ENCODE measurements at places on chromosomes 11 and 22.

DNA sequence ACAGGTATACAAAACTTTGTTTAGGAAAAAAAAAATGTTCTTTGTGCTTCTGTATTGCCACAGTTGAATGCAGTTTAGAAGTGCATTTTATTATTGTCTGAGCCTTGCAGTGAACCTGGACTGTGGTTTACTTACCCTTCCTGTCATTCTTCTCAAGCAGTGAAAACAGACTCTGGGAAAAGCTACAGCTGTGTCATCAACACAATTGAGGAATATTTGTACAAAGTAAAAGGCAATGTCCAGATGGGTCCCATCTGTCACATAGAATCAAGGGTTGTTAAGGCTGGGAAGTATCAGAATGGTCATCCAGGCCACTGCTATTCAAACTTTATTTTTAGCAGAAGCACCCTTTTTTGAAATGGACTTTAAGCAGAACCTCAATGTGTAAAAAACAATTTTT lies 73.3 kb downstream of the TRIM44 start:
- no peak for DNase-seq

DNA sequence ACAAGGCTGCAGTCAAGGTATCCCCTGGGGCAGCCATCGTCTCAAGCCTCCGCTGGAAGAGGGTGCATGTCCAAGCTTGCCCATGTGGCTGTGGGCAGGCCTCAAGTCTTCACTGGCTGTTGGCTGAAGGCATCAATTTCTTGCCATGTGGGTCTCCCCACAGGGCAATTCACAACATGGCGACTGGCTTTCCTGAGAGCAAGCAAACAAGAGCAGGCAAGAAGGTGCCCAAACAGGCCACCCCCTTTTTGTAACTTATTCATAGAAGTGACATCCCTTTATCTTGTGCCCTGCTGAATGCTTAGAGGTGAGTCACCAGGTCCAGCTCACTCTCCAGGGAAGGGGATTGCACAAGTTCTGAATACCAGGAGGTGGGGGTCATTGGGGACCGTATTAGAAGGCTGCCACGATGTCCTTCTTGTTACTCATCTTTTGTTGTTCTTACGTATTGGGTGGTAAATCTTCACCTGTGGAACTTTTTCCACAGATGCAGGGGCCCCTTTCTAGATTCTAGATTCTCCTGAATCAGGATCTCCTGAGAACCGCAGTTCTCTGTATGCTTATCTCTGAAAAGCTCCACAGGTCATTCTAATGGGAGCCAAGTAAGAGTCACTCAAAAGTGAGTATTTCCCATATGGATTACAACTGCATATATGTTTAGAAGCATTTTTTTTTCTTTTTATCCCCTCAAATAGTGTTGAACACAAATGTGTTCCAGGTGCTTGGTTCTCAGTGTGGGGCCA lies 44.2 kb upstream of the MICAL2 start:
- DNase-seq, result no peak

- DNase-seq, result no peak
These were observed 392.5 kb downstream of the CTTN start for GRCh38 chr11:70790671-70791300.

DNA sequence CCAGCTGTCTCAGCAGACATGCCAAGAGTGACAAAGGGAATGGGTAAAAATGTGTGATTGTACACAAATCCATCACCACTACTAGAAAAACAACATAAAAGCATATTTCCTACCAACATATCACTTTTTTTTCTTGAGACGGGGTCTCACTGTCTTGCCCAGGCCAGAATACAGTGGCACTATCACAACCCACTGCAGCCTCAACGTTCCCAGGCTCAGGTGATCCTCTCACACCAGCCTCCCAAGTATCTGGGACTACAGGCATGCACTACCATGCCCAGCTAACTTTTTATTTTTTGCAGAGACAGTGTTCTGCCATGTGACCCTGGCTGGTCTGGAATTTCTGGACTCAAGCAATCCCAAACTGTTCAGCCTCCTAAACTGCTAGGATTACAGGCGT lies 5.2 kb downstream of the MTMR2 start:
- DNase-seq, result no peak

DNA sequence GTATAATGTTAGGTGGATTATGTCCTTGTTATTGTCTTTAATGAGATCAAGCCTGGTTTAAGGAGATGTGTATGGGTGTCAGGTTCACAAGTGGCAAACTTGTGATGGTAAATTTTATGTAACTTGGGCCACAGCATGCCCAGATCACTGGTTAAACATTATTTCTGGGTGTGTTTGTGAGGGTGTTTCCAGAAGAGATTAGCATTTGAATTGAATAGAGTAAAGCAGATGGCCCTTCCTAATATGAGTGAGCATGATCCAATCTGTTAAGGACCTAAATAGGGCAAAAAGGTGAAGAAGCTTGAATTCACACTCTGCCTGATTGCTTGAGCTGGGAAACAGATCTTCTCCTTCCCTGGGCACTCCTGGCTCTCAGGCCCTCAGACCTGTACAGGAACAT lies 20.7 kb downstream of the OR5B21 start:
- DNase-seq, result no peak

DNA sequence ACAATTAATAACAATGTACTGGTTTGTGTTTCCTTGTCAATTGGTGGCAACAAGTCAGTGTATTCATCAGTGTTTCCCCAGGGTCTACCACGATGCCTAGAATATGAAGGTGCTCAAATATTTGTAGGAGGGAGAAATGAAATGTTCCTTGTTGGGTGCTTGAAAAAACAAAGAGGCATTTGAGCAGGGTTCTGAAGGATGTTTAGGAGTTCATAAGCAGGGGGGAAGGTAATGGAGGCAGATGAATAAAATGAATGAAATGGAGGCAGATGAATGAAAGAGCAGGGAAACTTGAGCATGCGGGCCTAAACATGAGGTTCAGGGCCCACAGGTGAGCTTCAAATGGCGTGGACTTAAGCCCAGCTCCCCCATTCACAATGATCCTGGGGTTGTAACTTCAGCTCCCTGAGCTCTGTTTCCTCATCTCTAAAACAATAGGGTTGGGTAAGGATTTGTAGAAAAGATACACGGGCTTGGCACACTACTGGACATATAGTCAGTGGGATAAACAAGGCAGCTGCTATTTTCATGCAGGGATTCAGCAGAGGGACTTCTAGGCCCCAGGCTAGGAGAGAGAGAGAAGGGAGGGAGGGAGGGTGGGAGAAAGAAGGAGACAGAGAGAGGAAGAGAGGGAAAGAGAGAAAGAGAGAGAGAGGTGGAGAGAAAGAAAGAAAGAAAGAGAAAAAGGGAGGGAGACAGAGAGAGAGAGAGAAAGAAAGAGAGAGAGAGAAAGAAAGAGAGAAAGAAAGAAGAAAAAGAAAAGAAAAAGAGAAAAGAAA lies 73.7 kb downstream of the MN1 start:
- DNase-seq, result no peak

DNA sequence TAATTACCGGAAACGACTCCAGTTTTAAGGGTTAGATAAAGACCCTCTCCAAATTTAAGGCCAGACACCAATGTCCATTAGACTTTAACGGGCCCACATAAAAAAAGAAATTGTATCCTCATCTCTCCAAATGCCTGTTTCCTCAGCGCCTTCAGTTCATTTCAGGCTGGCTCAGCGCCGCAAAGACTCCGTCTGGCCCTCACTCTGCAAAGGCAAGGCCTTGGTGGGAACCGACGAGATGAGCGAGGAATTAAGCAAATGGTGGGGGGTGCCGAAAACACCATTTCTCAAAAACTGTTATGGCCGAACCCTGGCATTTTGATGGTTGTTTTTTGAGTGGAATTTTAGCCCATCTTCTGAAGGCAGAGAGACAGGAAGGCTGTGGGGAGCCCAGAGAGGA lies 15.7 kb downstream of the MN1 start:
- DNase-seq, result no peak

GRCh38 chr22:28910569-28911303 lies 27.4 kb downstream of the ZNRF3 start:
- DNase-seq, result no peak

DNA sequence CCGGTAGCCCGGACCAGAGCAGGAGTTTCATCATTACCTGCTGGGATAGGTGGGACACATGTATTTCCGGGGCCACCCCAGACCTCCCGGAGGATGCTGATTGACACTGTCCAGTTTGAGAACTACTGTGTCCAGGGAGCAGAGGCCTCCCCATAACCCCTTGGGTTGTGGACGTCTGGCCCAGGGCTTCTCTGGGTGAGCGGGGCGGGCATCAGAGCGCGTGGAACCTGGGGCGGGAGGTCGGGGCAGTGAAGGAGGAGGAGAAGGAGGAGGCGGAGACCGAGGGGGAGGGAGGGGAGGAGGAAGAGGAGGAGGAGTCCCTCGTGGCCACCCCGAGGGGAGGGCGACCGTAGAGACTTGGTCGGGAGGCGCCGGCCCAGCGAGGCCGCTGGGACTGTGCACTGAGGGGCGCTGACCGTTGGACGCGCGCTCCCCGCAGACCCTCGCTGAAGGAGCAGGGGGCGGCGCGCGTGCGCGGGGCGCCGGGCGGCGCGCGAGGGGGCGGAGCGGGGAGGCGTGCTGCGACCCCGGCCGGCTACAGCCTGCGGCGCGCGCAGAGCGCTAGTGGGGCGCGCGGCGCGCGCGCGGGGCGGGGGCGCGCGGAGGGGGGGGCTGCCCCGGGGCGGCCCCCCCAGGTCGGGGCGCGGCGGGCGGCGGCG lies at the start of gene GRK3:
Gene GRK3, plus strand, starts transcription at position 356 of the 659 bp plus-strand sequence. CDS start 366 bp downstream, outside the sequence.
- DNase-seq, result peak; percentile 62

GRCh38 chr11:107898270-107898669 lies 30.0 kb upstream of the RAB39A start:
- no peak for DNase-seq

- DNase-seq, result no peak
These were observed 11.4 kb downstream of the CTSC start for GRCh38 chr11:88326099-88326498.

GRCh38 chr22:37051391-37052385 lies at the start of gene KCTD17:
KCTD17 (plus strand) TSS chr22:37051742; CDS start chr22:37051761, 19 bp downstream.
- peak; percentile 77 for DNase-seq

DNA sequence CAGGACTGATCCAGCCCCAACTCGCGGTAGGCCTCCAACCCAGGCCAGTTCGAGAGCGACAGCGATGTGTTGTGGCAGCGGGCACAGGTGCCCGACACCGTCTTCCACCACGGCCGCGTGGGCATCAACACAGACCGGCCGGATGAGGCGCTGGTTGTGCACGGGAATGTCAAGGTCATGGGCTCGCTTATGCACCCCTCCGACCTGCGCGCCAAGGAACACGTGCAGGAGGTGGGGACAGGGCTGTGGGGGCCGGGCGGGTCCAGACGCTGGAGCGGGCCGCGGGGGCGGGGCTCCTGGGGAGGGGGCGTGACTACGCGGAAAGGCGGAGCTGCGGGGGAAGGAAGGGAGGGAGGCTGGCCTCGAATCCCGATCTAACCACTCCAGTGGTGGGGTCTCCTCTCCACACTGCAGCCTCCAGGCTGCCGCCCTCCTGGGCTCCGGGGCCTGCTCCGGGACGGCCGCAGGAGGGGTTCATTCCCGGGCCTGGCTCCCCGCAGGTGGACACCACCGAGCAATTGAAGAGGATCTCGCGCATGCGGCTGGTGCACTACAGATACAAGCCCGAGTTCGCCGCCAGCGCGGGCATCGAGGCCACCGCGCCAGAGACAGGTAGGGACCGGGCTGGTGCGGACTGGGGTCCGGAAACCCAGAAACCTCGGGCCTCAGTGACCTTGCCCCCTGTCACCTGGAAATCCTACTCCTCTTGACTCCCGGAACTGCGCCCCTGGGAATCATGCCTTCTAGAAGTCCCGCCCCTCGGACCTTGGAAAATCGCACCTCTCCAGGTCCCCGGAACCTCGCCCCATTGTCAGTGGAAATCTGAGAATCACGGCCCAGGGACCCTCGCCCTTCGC lies 14.9 kb downstream of the TMEM258 start:
- DNase-seq, result peak; percentile 73

- DNase-seq, result no peak
These were observed 50.5 kb upstream of the ZBED5 start for GRCh38 chr11:10908215-10908951.

- DNase-seq, result no peak
These were observed 49.5 kb downstream of the TTC28 start for GRCh38 chr22:28630177-28630574.

DNA sequence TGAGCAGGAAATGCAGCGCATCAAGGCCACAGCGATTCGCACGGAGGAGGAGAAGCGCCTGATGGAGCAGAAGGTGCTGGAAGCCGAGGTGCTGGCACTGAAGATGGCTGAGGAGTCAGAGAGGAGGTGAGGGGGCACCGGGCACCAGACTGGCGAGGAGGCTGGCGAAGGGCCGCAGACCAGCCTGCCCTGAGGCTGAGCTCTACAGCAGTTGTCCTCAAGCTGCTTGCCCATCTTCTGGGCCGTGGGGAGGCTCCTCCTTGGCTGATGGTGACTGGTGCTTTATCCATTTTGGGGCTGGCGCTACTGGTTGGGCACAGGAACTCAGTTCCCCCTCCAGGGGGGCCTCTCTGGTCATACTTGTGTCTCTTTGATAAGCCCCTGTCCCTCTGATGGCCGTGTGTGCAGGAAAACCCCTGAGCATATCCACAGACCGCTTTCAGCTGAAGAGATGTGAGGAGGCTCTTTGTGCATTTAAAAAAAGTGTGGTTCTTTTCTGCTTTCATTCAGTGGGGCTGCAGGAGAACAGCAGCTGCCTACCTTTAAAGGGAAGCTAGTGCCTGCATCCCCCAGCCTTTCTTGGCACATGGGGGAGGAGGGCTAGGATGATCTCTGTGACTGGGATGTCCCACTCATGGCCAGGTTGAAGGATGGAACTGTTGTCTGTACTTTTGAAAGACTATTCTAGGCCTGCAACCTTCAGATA lies 46.3 kb upstream of the CABP7 start:
- no peak for DNase-seq

DNA sequence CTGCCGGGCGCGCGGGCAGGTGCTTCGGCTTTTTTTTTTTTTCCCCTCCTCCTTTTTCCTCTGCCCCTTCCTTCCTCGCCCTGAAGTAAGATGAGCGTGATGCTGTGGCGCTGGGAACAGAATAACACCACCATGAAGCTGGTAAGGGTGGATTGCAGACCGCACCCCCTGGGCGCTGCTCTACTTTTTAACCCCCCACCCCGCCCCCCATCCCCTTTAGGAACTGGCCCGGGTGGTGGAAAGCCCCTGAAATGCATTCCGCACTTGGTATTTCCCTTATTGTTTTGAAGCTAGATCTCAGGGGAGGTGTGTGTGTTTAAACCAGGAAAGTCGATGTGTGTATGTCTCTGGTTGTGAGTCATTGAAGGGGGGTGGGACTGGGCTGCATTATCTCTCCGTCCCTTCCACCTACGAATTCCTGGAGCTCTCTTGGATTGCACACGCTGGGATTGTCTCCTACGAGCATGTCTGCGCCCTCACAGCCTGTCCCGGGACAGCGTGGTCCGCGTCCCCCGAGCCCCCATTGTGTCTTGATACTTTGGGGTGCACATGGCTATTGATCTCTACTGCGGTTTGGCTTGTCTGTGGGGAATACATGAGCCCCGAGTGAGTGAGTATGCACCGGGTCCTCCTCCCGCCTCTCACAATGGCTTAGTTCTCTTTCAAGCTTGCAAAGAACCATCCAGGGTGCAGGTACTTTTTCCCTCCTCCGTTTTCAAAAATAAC lies 64.9 kb downstream of the NAV2 start:
- DNase-seq, result no peak

- no peak for DNase-seq
These were observed 6.2 kb downstream of the SEPTIN3 start for GRCh38 chr22:41975299-41976069.

- no peak for DNase-seq
These were observed 65.2 kb downstream of the ARFGAP3 start for GRCh38 chr22:42791721-42792452.

GRCh38 chr22:22130953-22131608 lies 113.5 kb upstream of the VPREB1 start:
- DNase-seq, result no peak
